ENCODE measurements at places on chromosomes 2 and 18. TPM values are rescaled to one million over a fixed set of nuclear protein-coding genes. Genes with fewer than 3 reads are reported as not detected.

GRCh38 chr18:53426666-53427184, 797.7 kb downstream of the MBD2 start:
- no peak for DNase-seq

GRCh38 chr2:119117891-119118882, 40.4 kb downstream of the C1QL2 start:
- DNase-seq = no peak

- DNase-seq = peak; percentile 84
Observed at GRCh38 chr2:43158259-43158880, 68.0 kb downstream of the ZFP36L2 start.

- peak; percentile 35 for DNase-seq
Observed at GRCh38 chr2:237547841-237548416, 18.4 kb upstream of the PRLH start.

DNA sequence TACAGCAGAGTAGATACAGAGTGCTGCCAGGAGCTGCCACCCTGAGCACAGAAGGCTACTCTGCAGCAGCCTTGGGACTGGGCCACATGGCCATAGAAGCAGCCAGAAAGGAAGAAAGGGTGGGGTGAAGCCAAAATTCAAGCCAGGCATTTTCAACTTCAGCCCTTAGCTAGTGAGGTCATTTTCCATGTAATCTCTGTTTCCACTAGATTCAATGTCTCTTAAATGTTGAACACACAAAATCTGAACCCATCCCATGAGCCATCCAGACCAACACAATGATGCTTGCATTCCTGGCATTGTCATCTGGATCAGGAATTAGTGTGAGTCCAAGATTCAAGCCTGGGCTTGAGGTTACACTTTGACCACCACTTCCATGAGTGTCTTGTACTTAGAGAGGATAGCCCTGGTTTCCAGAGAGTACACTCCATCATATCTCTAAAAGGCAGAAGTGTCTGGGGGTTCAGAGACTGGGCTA, 243.6 kb downstream of the OSR1 start:
- DNase-seq = no peak

DNA sequence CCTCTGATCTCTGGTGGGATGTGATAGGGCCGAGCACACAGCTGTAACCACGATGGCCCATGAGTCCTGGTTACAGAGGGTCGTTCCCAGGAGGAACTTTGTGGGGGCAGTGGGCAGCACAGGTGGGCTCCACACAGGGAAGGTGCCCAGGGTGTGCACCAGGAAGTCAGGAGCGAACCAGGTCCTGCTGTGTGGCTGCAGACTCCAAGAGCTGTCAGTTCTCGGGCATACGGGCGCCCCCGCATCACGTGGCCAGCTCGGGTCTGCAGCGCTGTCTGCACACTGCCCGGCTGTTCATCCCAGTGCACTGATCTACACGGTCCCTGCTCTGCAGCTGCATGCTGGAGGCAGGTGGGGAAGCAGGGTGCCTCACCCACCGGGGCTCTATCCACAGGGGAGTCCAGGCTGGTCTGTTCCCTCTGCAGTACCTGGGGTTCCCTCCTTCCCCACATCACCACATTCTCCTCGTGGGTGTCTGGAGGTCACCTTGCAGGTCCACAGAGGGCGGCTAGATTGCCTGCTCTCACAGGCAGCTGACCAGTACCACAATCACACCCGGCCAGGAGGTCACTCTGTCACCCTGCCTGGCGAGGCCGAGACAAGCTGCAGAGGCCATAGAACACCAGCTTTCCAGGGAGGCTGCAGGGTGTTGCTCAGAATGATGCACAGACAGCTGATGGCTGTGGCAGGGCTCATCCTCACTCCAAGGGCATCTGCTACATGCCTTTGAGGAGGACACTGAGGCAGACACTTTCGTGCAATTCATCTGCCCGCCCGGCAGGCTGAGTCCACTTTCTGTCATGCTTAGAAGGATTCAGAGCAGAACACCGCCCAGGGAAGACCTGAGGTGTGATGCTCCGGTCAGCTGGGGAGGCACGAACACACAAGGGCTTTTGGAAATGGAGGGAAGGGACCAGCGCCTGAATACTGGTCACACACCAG, 202.7 kb downstream of the EIPR1 start:
- no peak for DNase-seq

GRCh38 chr2:3469486-3469885, 49.8 kb downstream of the ADI1 start:
- no peak for DNase-seq

GRCh38 chr2:191481305-191482070, 196.4 kb upstream of the NABP1 start:
- DNase-seq = no peak

- DNase-seq = no peak
Observed at GRCh38 chr2:184416146-184416913, 182.0 kb upstream of the ZNF804A start.

DNA sequence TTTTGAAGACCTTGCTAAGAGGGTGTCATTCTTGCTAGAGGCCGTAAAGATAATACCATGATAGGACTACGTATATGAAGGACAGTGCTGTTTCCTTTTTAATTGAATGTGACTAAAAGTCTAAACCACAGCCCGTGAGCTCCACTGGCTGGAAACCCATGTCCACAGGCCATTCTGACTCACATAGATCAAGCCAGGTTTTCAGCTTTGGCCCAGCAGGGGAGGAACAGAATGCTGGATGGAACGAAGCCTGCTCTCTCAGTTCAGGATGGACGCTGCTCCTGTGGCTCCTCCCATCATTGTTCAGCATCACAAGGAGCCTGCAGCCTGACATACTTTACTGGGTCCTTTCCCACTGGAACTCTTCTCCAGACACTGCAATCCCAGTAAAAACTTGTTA, 47.6 kb downstream of the ALPK2 start:
- no peak for DNase-seq

DNA sequence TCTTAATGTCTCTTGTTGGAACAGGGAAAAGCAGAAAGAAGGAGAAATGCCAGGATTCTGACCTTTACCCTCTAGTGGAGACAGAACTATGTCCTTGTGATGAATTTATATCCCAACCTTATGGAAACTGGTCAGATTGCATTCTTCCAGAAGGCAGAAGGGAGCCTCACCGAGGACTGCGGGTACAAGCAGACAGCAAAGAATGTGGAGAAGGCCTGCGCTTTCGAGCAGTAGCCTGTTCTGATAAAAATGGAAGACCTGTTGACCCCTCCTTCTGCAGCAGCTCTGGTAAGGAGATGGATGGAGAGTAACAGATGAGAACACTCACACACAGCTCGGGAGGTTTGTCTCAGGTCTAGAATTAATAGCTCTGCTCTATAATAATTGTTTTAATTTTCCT, 552.7 kb upstream of the HNMT start:
- no peak for DNase-seq

- no peak for DNase-seq
Observed at GRCh38 chr2:57373530-57373929, 673.1 kb upstream of the VRK2 start.

DNA sequence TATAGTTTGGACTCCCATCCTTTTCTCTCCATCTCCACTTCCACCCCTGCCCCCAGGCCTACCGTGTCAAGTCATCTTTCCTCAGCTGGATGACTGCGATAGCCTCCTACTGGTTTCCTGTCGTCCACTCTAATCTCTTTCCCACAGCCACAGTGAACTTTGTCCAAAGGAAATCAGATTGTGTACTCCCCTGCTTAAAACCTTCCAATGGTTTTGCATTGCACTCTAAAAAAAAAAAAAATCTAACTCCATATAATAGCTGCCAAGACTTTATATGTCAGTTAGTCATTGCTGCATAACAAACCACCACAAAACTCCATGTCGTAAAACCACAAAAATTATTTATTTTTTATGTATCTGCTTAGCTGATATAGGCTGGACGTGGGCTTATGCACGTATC, 160.2 kb upstream of the CCDC68 start:
- no peak for DNase-seq

DNA sequence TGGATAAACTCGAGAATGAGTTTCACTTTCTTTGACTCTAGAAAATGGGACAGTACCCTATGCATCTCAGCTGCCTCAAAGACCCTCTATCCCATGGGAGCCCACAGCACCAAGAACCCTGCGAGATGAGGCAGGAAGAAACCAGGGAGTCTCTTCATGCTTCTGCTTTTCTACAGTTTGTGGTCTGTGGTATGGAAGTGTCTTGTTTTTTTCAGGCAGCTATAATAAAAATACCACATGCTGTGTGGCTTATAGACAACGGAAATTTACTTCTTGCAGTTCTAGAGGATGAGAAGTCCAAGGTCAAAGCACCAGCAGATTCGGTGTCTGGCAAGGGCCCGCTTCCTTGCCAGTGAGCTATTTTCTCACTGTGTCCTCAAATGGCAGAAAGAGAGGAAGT, 257.9 kb downstream of the SUCLG1 start:
- no peak for DNase-seq

DNA sequence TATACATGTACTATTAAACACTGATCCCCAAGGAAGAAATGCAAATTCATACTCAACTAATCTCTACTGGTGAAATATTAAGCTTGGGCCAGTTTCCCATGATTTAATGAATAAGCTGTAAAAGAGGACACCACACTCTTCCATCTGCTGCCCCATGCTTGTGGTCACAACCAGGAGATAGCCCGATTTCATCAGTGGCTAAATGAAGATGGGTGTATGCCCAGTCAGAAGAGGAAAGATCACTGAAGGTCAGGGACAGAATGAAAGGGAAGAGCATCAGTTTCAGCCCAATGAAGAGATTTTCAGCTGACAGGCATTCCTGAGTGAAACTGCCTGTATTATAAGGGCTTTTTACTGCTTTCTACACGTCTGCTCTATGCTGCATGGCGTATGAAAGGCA, 103.5 kb downstream of the KCNS3 start:
- no peak for DNase-seq

DNA sequence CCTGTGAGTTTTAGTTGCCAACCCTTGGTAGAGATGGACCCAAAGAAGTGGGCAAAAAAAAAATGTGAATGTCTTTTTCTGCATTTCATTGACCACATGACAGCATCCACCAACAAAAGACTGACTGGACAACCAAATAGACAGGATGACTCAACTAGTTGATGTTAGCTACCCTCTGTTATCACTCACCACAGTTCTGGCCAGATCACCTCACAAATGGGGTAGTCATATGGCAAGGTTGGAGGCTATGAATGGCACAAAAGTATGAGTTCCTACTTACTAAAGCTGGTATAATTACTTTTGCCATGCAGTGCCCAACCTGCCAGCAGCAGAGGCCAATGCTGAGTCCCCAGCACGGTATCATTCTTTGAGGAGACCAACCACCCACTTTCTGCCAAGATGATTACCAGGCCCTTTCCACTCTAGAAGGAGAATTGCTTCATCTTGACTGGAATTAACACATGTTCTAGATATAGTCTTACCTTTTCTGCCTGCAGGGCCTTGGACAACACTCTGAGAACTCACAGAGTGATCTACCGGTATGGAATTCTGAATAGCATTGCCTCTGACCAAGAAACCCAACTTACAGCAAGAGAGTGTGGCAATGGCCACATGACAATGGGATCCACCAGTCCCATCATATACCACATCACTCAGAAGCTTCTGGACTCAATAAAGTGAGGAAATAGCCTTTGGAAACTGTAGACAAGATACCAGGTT, 20.1 kb upstream of the TCF7L1 start:
- no peak for DNase-seq

GRCh38 chr2:50902365-50902764, 129.6 kb downstream of the NRXN1 start:
- no peak for DNase-seq

GRCh38 chr18:21484851-21485636, 115.5 kb downstream of the ESCO1 start:
- no peak for DNase-seq

DNA sequence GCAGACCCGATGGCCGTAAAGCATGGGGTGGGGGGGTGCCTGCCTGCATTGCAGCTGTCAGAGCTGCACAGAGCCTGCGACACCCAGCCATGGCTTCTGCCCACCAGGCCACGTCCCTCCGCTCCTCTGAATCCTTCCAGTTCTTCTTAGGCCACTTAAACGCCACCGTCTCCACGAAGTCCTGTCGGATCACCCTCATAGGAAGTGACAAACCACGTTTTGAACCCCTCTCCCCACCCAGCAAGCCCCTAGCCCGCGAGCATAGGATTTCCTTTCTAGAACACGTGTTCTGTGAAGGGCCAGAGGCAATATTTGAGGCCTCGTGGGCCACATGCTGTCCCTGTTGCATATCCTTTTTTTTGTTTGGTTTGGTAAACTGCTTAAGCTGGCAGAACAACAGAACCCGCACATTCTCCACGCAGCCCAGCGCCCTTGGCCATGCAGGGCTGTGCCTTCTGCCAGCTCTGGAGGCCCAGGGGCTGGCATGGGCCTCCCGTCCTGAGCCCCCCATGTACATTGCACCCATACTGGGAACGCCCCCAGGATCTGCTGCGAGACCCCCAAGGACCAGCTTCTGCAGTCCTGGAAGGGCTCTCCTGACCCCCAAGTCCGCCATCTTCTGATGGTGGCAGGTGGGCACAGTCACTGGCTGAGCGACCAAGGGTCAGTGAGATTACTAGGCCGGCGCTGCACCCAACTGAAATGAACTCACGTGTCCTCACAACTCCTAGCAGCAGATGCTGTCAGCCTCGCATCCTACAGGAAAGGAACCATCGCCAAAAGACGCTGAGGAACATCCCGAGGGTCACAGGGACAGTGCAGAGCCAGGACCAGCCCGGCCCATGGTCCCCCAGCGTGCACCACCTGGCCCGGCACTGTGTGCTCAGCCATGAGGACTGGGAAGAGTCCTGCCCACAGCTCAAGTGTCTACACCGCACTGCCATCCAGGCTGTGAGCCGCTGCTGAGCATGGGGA, 35.1 kb downstream of the ADI1 start:
- no peak for DNase-seq

DNA sequence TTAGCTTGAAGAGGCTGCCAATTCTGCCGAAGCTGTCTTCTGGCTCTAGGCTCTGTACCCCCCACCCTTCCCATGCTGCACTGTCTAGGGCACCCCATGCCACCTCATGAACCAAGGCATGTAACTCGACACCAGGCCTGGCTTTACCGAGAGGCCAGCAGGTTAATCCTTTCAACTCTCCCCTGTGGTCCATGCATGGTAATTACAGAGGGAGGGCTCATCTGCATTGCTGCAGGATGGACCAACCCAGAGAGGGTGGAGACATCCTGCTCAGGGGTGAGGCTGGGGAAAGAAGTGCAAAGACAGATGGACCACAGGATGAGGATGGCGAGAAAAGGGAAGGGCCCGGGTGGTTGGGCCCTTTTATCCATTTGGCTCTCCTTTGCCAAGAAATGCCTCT, 65.8 kb downstream of the KCTD1 start:
- no peak for DNase-seq

DNA sequence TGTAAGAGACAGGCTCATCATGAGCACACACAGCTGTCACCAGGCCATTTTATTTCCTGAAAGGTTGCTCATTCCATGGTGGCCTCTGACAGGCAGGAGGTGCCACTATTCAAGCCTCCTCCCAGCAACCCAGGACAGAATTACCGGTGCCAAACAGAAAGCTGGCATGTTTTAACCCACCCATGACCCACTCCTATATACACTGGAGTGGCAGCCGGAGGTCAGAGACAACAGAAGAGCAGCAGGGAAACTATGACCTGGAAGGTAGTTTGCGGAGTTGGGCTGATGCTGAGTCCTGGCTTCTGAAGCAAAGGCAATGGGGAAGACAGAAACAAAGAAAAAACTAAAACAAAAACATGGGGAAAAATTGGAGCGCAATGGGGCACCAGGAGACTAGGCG, 2.3 kb downstream of the RFTN2 start:
- DNase-seq = no peak

The STARD6 gene
- total RNA-seq = not detected

The BMP10 gene
- not detected for total RNA-seq

The IKZF2 gene
- 48.3 TPM for total RNA-seq

The SERPINB2 gene
- not detected for total RNA-seq

The SLC5A6 gene
- total RNA-seq = 123 TPM

The CD8B2 gene
- total RNA-seq = 0.61 TPM

The NTSR2 gene
- total RNA-seq = not detected

The IL1R1 gene
- 0.19 TPM for total RNA-seq

The SERPINB10 gene
- total RNA-seq = 5.1 TPM

The ARHGAP25 gene
- 121 TPM for total RNA-seq

Measured in natural killer cell treated with Interleukin-12 subunit alpha and Interleukin-12 subunit beta and Interleukin-15 and Interleukin-18, amount 100 ng/mL, for 72 hours (primary cell).